ENCODE measurements at places on chromosomes 5 and 9.

DNA sequence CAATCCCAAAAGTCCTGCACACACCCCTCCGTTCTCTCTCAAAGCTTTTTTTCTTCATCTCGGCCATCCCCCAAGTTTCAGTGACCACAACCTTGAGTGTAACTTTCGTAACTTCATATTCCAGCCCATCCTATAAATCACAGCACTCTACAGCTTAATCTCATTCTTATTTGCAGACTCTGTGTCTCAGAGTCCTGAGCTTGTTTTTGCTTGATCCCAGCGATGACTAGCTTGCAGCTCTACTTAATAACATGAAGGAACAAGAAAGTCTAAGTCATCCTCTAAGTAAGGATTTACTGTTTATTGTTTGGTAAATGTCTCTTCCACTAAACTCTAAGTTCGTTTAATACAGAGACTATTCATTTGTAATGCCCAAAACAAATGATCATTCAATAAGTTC lies 2.6 kb upstream of the SPDL1 start:
- no peak for DNase-seq

GRCh38 chr5:116528519-116529234 lies 45.9 kb downstream of the SEMA6A start:
- no peak for DNase-seq

GRCh38 chr9:34158362-34158869 lies 20.4 kb upstream of the UBAP1 start:
- DNase-seq: no peak

DNA sequence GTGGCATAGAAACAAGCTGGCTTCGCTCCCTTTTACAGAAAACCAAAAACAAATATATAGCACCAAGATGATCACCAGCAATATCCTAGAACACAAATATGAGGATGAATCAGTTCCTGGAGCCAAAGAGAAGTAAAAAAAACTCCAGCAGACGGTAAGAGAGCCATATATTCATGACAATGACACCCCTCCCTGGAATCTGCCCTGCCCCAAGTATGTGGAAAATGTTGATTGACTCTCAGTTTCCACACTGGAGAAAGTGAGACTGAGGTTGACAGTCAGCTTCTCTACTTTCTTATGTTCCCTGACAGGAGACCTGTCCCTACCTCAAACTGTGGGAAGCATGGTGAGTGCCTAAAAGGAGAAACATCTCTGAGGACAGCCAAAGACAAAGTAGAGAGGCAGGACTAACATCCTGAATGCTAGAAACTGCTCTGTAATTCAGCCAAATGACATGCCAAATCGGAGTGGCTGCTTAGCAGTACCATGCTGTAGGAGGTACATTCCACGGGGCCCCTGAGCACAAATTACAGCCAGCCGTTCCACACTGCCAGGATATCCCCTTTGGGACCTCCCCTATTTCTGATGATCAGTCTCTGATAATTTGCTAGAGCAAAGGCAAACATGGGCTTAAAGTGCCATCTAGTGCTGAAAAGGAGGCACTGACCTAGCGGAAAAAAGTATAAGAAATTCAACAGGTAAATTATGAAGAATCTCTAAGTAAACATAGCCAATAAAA lies 424.0 kb upstream of the RGMB start:
- no peak for DNase-seq

GRCh38 chr5:126357585-126358342 lies 65.4 kb upstream of the GRAMD2B start:
- DNase-seq: no peak

DNA sequence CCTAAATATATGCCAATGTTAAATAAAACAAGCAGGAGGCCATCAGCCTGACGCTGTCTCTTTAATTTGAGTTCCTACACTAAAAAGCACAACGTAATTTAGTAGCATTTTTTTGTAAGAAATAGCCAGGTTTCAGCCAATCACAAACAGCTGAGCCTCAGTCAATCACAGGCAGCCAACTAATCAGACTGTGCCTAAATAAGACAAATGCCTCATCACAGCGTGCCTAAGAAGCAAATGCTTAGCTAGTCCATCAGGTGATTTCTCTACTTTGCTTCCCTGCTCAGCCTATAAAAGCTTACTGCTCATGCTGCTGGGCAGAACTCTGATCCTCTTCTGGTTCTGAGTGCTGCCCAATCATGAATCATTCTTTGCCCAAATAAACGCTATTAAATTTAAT lies 38.3 kb upstream of the RORB start:
- no peak for DNase-seq

- no peak for DNase-seq
Measured at GRCh38 chr9:116300360-116300870, 146.8 kb downstream of the PAPPA start.

DNA sequence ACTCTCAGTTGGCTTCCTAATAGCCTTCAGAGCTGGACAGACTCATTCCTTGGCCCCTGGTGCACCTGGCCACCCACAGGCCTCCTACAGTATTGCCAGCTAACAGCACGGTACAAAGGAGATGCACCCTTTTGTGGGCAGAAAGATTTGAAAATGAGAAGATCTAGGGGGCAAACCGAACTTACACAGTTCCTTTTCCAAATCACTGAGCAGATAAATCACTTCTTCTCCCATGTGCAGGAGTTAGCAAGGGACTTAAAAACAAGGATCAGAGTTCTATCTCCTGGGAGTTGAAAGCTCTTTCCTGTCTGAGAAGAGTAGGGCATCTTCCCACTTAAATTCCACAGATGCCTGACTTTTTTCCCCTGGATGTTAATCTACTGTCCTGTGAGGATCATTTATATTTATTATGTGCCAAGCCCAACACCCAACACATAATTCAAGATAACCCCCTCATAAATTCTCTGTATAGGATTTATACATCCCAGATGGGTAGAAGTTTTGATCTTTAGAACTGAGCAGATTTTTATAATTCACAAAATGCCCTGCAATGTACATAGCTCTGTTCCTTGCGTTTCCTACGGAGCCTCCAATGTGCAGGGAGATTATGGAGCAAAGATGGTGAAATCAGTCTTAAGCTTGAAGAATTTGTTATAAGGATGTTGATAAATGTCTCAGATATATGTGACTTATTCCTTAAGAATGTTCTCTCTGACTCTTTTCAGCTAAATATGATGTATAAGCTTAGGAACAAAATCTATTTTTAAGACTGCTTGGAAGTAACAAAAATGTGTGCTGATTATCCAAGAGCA lies 207.2 kb upstream of the DAPK1 start:
- DNase-seq: no peak

DNA sequence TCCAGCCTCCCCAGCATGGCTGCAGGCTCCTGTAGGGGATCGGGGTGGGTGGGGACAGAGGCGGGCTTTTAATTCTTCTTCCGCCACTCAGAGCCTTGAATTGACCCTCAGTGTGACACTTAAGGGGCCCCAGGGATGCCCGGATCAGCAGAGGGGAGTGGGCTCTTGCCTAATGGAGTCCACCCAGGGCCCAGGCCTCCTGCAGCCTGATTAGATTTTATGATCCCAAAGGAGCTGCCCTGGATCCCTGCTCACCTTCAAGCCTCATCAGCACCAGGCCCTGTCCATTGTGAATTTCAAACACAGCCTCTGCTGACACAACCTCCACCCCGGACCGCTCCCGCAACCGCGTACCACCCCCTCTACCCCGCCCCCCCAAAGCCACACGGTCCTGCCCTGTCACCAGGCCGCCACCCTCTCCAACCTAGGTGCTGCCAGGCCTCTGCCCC lies 214.1 kb upstream of the IER5L start:
- no peak for DNase-seq

DNA sequence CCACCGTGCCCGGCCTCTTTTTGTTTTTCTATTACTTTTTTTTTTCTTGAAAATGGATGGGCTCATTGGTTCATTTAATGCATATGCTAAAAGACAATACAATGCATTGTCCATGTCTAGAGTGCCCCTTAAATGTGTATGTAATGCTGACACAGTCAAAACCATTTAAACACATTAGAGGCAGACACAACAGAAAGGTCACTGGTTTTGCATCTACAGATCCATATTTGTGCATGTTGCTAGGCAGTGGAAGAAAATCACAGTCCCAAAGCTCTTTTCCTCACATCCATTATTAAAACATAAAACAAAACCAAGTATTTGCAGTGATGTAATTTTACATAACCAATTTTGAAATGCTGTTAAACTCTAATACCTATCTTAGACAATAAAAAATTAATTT lies 389.0 kb downstream of the TAF11L14 start:
- DNase-seq: no peak

- no peak for DNase-seq
Measured at GRCh38 chr5:10586555-10586954, 22.7 kb downstream of the ANKRD33B start.

DNA sequence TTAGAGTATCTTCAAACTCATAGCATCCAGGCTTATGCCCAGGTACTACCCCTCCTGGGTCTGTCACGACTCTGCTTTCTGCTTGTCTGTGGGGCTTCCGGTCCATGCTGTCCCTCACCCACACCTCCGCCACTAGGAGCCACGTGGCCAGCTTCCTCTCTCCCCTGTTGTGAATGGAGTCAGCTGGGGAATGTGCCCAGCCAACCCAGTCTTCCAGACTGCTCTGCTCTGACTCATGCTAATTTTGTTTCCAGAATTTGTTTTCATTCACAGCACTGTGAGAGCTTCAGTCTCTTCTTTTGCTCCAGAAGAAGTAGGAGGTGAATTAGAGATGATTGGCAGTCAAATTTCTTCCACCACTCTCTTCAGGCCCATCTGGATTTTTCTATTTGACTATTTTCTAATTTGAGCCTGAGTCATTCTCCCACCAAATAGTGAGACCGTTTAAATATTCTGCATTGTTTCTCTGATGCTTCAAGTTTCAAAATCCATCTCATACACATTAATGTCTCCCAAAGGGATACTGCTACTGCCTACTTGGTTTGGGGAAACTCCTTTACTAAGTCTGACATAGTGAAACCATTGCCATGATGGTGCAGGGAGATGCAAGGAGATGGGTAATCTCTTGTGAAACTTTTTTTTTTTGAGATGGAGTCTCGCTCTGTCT lies 424.1 kb upstream of the KIF2A start:
- DNase-seq: no peak

GRCh38 chr5:2660315-2660714 lies 91.2 kb downstream of the IRX2 start:
- DNase-seq: no peak

All from activated CD4-positive, alpha-beta T cell treated with anti-CD3 and anti-CD28 coated beads, Interleukin-2, amount 50 U/mL, for 4 hours (primary cell).